AG09319 (cell line): ENCODE measurements at places on chromosomes 5 and 9.
A peak's percentile ranks its signal among the peaks of the same experiment; 100 is the strongest.

DNA sequence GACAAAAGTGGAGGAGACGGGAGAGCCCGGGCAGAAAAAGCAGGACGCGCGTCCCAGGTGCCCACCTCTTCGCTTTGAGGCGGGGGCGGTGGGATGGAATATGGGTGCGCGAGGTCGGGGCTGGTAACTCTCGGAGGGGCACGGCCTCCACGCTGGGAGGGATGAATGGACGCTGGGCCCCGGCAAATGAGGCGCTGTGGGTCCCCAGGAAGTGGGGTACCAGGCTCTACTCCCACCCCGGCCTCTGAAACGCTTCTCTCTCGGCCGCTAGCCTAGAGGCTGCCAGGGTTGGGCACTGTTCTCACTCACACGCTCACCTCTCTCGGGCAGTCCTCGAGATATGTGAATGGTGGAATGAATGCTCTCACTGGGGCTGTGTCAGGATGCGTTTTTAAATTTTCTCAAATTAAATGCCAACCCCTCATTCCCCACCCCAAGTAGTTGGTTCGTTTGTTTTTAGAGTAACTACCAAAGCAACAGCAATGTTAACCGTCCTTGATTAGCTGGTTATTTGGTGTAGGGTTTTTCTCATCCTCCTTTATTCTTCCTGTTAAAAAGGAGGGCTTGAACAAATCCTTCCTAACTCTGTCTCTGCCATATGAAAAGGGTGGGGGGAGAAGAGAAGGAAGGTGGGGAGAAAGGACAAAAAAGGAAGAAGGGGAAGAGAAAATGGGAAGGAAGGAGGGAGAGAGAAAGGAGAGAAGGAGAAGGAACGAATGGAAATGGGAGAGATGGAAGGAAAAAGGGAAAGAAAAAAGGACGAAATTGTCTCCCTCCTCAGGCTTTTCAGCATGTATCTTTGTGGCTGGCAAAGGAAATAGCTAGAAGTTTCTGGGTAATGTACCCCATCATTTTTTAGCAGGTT lies 1.3 kb upstream of the EBF1 start:
- no peak for DNase-seq

DNA sequence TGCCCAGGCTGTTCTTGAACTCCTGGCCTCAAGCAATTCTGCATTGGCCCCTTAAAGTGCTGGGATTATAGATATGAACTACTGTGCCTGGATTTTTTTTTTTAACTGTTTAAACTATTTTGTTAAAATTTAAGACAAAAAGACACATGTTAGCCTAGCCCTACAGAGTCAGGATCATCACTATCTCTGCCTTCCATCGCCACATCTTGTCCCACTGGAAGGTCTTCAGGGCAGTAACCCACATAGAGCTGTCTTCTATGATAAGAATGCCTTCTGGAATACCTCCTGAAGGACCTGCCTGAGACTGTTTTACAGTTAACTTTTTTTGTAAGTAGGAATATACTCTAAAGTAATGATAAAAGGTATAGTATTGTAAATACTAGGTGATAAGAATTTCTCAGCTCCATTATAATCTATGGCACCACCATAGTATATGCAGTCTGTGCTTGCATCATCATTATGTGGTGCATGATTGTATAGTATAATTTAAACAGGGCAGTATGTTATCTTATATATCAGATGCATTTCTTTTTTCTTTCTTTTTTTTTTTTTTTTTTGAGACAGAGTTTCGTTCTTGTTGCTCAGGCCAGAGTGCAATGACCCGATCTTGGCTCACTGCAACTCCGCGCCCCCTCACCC lies 52.7 kb downstream of the DENND4C start:
- no peak for DNase-seq

GRCh38 chr9:90874194-90874593 lies 72.6 kb downstream of the SYK start:
- no peak for DNase-seq

GRCh38 chr5:155189981-155190380 lies 176.4 kb downstream of the KIF4B start:
- DNase-seq = no peak

DNA sequence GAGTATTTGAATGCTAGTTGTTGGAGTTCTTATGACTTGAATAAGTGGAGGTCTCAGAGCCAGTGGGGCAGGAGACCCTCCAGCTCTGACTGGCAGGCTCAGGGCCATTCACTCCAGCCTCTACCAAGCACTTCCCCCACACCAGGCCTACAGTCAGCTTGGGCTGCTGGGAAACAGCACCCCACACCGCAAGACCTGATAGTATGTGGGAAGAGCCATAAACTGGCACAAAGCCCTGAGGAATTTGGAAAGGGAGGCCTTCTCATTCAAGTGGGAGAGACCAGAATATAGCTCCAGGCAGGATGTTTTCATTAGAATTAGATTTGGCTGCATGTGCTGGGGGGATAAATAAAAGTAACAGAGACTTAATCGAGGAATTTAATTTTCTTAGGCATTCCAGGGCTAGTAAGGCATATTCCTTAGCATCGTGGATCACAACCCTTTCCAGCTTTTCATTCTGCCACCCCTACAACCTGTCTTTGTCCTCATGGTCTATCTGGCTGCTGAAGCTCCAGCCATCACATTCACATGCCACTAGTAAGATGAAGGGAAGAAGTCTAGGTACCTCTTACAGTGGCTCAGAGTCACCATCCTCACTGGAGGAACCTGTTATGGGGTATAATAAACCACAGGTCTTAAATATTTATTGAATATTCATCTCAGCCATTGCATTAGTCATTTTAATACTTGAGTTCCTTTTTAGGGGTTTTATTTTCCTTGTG lies 47.5 kb downstream of the TMOD1 start:
- no peak for DNase-seq

DNA sequence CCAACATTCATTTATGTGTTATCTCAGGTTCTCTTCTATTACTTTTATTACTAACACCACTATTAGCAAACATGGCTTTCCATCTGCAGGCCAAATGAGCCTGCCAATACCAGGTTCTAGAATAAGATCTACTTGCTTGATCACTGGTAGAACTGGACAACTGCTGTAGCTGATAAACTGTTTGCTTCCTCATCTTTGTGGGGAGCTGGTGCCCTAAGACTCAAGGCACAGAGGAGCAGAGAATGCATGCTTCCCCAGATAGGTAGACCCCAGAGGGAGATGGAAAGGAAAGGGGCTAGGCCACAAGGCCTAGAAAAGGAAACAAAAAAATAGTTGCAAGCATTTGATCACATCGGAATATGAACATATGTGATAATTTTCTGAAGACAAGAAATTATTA lies 30.7 kb upstream of the AUH start:
- no peak for DNase-seq

- no peak for DNase-seq
Observed at GRCh38 chr9:18555105-18555883, 81.3 kb downstream of the ADAMTSL1 start.

GRCh38 chr5:123075521-123076163 lies 13.4 kb upstream of the PRDM6 start:
- no peak for DNase-seq

DNA sequence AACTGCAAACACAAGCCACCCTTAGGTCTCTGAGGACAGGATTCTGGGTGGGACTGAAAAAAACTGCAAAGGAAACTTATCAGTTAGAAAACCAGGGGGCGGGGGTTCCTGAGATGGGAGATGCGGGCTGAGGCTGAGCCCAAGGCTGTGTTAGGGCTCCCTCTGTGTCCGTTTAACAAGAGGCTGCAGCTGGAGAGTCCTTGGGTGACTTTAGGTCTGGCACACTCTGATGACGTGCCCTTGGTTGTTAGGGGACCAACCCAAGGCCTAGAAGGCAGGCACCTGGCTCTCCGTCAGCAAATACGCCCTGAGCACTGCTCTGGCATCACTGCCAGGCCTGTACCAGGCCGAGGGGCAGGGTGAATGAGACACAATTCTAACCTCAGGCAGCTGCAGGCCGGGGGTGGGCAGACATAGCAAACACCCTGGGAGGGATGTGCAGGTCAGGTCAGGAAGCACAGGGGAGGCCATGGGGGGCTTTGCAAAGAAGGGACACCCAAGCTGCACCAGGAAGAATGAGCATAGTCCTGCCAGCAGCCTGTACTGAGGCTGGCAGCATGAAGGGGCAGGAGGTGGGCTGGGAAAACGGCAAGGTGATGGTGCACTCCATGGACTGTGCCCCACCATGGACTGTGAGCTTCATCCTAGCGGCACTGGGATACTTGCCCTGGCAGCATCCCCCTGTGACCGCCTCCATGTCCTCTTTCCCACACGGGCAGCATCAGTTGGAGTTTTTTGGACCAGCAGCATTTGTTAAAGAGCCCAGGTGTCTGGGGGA lies 137.9 kb downstream of the GABBR2 start:
- DNase-seq = no peak

DNA sequence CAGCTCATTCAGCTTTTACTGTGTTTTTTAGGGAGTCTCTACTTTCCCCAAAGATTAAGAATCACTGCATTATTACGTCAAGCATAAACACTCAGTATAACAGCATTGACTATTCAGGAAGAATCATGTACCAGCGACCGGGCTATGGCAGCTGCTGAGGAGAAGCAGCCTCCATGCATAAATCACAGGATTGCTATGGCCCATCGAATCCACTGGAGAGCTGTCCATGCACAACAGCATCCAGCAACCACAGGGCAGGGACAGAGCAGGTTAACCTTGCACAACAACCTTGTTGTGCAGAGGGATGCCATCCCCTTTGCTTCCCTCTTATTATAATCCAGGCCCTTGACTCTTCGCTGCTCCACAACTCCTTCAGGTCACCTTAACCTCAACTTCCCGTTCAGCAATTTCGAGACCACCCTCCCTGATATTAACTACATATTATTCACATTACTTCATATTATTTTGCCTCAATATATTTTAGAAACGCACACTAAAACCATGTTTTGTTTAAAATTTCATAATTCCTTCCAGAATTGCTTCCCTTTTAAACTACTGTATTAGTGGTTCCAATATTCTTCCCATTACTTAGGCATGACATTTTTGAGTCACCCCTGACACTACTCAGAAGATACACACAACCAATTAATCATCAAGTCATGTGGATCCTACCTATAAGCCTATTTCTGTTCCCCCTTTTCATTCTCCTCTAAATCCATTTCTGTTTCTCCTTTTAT lies 991 bp downstream of the IARS1 start:
- DNase-seq = no peak

DNA sequence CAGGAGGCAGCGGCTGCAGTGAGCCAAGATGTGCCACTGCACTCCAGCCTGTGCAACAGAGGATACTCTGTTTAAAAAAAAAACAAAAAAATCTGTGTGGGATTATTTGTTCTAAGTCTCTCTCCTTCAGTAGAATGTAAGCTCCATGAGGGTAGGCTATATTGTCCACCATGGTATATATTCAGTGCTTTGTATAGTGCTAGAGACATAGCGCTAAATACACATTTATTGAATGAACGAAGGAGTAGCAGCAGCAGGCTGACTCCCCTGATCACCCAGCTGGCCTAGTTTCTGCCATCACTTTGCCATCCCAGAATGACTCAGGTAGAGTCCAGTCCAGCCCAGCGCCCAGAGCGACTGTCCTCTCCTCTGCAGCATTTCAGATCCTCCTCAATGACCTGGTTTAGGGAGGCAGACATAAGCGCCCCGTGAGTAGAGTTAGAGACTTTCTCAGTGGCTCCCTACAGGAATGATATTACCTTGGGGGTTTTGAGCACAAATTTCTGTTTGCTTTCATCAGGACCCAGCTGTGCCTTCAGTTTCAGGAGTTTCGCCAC lies 716 bp downstream of the HARS1 start:
- no peak for DNase-seq

- no peak for DNase-seq
Observed at GRCh38 chr5:140694276-140694675, 3.0 kb downstream of the HARS2 start.

DNA sequence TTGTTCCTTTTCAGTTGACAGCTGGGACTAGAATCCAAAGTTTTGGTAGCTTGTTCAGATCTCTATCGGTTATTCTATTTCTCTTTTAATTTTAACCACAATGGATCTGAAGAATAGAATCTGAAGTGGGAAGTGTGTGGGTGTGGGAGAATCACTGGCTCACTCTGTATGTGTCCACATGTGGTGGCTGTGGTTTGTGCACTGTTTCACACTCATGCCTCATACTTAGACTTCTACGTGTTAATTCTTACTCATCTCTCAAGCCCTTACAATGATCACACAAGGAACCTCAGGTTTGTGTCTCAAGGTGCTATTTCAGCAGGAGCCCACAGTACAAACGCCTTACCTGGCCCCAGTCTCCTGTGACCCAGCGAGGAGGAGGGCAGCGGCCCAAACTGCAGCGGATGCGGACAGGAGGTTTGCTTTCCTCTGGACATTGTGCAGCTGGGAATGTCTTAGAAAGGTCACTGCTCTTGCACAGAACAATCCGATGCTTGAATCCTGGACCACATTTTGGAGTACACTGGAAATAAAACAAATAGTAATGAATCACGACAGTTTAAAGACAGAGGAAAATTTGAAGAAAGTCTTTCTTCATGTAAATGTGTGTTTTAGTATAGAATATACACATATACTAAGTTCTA lies 309.1 kb downstream of the ADAMTS6 start:
- no peak for DNase-seq

- DNase-seq = peak; percentile 40
Observed at GRCh38 chr9:125409637-125410521, 148.3 kb downstream of the GAPVD1 start.

DNA sequence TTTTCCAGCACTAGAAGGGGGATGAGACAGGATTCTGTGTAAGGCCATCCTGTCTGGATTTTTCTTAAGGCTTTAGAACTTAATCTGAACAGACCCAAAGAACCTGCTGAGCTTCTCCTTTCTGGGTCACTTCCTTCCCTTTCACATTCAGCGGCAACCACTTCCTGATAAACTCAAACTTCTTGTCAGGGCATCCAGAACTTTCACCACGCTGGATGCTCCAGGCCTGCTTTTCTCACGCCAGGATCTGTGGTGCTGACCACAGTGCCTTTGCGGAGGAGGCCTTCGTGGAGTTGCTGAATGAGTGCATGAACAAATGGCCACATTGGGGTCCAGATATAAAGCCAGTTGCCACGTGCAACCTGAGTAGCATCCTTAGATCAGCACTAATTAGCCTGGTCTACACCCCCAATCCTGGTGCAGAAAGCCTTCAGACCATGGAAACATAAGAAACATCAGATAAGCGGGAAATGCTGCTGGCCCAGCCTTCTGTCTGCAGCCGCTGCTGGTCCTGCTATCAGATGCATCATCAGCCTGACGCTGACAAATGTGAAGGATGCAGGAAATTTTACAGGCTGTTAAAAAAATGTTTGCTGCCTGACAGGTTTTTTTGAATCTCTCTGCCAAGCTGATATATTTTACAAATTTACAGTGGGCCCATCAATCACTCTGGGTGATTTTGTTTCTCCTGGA lies 75.3 kb upstream of the BARHL1 start:
- no peak for DNase-seq

GRCh38 chr5:116880150-116880549 lies 305.5 kb upstream of the SEMA6A start:
- DNase-seq = no peak

GRCh38 chr9:751137-752051 lies 90.1 kb upstream of the DMRT1 start:
- DNase-seq = no peak

- no peak for DNase-seq
Observed at GRCh38 chr5:178424810-178425177, 165.4 kb downstream of the COL23A1 start.

DNA sequence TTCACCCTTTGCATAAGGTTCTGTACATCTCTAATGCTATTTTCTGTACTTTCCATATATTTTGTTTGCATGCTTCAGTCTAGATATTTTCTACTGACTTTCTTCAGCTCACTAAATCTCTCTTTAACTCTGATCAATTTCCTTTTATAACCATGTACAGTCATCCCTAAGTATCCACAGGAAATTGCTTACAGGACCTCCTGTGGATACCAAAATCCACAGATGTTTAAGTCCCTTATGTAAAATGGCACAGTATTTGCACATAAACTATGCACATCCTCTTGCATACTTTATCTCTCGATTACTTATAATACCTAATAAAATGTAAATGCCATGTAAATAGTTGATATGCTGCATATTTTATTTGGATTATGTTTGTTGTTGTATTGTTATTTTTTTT lies 442.1 kb downstream of the TLE4 start:
- DNase-seq = no peak
